ENCODE measurements at places on chromosomes 3 and 15. TPM values are rescaled to one million over a fixed set of nuclear protein-coding genes. Genes with fewer than 3 reads are reported as not detected.

GOLGA8S gene
- total RNA-seq, result 0.16 TPM

- no peak for DNase-seq
These were observed 237.0 kb downstream of the UACA start for GRCh38 chr15:70526221-70526973.

DNA sequence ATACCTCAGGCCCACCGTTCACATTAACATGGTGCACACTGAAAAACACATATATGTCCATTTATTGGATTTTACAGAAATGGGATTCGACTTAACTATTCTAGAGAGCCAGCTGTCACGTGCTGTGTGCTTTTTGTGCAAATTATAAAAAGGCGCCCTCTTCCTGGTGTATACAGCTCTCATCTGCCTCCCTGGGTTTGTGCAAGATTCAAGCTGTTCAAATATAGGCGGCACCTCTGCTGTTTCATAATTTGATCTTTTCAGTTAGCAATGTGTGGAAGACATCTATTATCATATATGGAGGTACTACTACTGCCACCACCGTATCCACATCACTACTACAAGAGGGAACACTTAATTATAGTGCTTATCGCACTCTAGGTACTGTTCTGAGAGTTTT is 187.6 kb downstream of the EBLN2 start:
- DNase-seq, result no peak

- no peak for DNase-seq
These were observed 333.9 kb upstream of the ARPP21 start for GRCh38 chr3:35305406-35305805.

DNA sequence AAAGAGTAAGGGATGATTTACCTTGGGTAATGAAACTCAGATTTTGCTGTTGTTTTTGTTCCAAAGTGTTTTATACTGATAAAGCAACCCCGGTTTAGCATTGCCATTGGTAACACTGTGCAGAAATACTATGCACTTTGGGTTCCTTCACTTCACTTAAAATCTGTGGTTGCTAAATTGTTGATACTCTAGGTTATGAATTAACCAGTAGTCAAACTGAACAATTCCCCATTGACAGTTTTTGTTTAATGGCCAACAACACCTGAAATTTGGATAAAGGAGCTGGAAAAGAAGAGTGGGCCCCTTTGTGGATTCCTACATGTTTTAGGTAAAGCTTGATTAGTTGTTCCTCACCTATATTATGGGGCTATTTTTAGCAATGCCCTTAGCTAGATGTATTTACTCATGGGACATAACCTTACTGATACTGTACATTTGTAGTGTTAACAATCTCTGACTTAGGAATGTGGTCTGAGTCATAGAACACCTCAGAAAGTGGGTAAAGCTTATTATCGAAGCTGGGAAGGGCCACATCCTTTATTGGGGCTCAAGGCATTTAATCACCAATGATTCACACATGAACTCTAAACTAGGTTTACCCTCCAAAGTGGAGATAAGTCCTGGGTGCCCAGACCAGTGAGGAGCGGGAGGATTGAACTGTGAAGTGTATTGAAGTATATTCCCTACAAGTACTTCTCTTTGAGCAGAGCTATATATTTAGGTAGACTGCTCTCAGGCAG is 29.5 kb upstream of the THRB start:
- DNase-seq, result no peak

- no peak for DNase-seq
These were observed 32.3 kb downstream of the ARRDC4 start for GRCh38 chr15:97992823-97993222.
